Fibroblast of lung (primary cell): ENCODE measurements at places on chromosomes 11 and 22. TPM values are rescaled to one million over a fixed set of nuclear protein-coding genes. Genes with fewer than 3 reads are reported as not detected.

MAPK1 gene
- 39.3 and 53.8 TPM in 2 replicates for total RNA-seq

ANKK1 gene
- total RNA-seq = under 0.01 TPM in 1 of 2 replicates, not detected in the other

BACE1 gene
- total RNA-seq = 17.7 and 23.1 TPM in 2 replicates

CRYBB3 gene
- not detected in 2 replicates for total RNA-seq

OR52E8 gene
- total RNA-seq = not detected in 2 replicates

OR5B21 gene
- not detected in 2 replicates for total RNA-seq

TPH1 gene
- under 0.01 TPM in 1 of 2 replicates, not detected in the other for total RNA-seq

HTR3A gene
- not detected in 2 replicates for total RNA-seq
